ENCODE measurements at places on chromosomes 5 and 9. TPM values are rescaled to one million over a fixed set of nuclear protein-coding genes. Genes with fewer than 3 reads are reported as not detected.

GRCh38 chr5:127821896-127822295 lies 118.7 kb downstream of the CCDC192 start:
- DNase-seq = no peak

- DNase-seq = no peak
Measured at GRCh38 chr9:115999498-115999897, 154.1 kb upstream of the PAPPA start.

DNA sequence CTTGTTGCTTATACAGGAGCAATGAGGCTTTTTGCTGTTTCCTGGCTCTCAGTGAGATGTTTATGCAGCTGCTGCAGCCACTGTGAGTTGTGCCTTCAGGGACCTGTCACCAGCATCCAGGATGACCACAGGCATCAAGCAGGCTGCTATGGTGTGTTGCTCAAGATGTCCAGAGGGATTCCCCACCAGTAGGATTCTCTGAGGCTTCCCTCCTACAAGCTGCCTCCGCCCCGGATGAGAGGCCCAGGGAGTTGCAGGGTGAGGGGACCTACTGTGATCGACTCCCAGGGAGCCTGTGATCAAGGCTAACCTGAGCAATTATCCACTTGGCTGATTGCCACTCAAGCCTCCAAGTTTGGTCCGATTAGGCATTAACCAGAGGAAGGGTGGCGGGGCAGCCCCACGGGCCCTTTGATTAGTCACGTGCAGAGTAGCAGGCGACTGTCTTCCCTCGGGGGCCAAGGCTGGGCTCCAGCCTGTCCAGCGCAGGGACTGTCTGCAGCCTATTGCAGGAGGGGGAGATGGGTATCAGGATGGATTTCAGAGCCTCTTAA lies 1.8 kb upstream of the FAT2 start:
- DNase-seq = no peak

DNA sequence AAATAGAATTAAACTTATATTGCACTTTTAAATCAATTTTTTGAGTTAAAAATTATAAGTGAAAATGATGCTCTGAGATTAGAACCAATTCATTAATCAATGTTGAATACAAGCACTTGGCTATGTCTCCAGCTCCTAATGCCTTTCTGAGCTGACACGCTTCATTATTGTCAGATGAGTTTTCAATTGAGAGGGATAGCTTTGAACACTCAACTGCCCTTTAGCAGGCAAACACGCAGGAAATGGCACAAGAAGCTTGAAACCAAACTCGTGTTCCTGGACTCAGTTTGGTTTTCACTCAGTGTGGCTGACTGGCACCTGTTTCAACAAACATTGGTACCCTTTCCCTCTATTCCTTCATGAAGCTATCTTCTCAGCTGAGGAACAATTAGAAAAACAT lies 109.8 kb downstream of the MCTP1 start:
- DNase-seq = no peak

DNA sequence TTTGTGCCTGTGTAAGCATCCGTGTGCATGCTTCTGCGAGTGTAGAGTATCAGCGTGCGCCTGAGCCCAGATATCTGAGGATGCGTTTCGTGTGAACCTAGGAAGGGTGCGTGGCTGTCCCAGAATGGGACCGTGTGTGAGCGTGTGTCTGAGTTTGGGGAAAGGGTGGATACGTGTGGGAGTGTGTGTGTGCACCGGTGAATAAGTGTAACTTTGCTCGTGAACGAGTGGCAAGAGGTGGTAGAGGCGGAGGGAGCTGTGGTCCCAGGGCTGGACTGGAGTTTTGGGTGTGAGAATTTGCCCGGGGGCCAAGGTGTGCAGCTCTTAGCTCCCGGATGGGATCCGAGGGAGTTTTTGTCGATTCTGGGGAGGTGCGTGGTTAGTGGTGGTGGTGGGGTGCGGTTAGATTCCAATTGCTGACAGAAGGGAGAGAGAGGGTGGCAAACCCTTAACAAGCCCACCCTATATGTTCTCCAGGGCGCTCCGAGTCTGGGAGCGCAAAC lies 686 bp upstream of the COL27A1 start:
- DNase-seq = no peak

DNA sequence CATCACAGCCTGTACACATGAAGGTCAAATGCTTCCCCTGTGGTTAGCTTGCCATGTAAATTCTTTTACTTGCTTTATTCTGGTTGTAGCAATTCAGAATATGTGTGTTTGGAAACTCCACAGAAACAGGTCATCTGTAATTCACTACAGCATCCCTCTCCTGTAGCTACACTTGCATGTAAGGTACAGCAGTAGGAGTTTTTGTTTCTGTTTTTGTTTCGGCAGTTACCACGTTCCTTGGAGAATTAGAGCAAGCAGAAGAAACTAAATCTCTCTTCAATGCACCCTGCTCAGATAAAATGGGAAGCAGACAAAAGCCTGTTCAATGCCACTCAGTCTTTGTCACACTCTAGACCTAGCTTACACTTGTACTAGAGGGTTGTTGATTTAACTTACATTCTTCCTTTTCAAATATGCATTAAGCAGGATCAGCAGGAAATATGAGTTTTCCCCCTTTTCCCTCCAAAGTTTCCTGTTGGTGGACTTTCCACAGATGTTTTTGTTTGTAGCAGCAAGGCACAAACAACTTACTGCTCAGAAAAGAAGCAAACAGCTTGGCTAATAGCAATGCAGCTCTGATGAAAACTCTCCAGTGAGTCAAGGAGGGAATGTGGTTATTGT lies 80.9 kb downstream of the YIPF5 start:
- no peak for DNase-seq

DNA sequence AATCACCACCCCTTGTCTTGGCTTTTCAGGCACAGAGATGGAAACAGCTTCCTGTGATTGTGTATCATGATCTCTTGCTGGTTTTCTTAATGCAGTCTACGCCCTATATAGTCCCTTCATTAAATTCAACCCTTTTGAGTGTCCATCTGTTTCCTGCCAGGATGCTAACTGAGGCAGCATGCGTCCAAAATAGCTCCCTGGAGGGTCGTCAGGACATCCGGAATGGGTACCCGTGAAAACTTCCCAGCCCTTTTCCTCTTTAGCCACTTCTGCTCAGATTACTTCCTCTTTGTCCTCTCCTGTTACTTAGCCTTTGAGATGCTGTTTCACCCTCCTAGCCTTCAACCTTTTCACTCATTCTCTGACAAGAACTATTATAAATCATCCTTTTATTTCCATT lies 79.8 kb upstream of the KLF9 start:
- DNase-seq = no peak

DNA sequence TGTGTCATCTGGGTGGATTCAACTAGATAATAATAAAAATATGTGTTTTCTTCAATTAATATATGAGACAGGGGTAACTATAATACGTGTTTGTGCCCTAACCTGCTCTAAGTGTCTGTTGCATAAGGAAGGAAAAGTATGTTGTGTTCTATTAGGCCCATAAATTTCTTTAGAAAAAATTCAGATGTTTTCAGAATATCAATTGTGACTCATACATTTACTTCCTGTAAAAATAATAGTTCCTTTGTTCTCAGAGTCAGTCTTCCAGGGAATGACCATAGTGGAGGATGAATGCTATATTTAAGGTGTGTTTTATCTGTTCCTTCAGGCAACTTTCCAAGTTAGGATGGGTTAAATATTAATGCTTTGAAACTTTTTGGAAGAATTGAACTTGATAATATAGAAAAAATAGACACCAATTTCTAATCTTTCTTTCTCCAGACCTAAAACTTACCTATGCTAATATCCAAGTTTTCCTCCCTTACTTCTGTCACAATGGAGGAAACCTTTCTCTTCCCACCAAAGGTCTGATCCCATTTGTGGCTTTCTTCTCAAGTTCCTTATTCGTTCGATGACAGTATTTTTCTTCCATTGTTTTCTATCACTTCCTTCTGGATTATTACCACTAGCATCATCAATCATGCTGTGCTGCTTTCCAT lies 49.9 kb downstream of the ISL1 start:
- no peak for DNase-seq

GRCh38 chr5:135227064-135228022 lies 171.7 kb downstream of the MACROH2A1 start:
- DNase-seq = no peak

- DNase-seq = peak; percentile 29
Measured at GRCh38 chr9:126982215-126983002, 67.8 kb downstream of the RALGPS1 start.

DNA sequence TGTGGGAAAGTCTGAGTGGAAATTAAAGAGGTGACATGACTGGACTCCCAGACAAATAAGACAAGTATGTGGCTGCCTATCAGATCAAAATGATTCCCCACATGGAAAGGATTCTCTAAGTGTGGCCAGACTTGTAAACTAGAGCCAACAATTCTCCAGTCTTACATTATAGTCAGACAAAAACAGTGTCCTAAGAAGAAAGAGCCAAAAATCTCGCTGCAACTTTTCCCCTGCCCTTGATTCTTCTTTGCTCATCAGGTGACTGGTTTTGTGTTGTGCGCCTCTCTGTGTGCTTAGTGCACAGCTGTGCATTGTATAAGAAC lies 164.2 kb upstream of the TARS1 start:
- no peak for DNase-seq

GRCh38 chr9:27347889-27348288 lies 50.9 kb upstream of the EQTN start:
- DNase-seq = no peak

GRCh38 chr9:127664324-127664677 lies 42.5 kb upstream of the CFAP157 start:
- DNase-seq = no peak

DNA sequence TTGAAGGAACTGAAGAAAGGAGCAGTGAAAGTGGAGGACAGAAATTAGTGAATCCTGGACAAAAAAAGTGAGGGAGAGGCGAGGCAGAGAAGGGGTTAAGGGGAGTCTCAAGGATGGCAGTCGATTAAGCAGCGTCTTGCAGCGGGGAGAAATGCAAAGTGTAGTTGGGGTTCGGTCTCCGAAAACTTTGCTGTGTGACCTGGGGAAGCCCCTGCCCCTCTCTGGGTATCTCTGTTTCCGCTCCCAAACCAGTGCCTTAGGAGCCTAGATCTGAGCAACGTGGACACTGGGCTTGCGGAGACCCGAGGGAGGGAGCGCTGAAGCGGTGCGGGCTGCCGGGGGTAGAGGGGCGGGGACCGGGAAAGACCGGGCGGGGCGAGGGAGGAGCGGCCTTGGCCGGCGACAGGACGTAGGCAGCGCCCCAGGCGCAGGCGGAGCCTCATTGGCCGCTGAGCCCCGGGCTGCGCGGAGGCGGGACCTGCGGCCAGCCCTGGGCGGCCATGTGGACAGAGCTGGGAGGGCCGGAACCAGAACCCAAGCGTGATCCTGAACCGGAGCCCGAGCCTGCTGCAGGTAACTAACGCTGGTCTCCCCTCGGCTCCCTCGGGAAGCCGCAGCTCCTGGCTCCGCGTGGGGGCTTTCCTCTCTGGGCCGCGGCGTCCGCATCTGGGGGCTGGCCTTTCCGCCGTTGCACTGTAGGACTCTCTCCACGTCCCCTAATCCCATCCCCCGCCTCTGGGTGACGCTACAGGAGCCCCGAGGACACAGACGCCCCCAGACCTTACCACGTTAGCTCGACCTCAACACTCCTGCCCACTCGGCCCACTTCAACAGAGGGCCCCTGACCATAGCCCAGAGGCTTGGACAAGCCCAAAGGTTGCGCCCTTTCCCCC lies at the start of gene ALDH1B1:
Gene ALDH1B1 (plus strand): TSS at position 468 of the 893 bp plus-strand sequence. CDS start 3,047 bp downstream, outside the sequence.
- DNase-seq = peak; percentile 38

DNA sequence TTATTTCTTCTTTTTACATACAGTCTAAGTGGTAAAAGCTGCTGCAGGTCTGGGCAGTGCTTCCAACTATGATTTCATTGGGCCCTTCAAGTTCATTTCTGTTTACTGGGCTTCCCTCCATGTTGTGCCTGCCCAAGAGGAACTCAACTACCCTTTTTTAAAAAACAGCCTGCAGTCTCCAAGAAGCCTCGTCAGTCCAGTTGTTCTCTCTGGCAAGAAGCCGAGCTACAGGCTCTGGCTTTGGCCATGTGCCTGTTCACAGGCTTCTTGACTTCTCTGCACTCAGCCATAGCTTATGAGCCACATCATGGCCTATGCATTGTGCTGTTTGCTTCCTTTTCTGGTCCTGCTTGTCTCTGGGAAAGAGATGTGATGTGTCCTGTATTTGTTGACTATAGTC lies 119.7 kb upstream of the PJA2 start:
- DNase-seq = no peak

- no peak for DNase-seq
Measured at GRCh38 chr9:134215699-134216448, 51.5 kb upstream of the RNU6ATAC start.

DNA sequence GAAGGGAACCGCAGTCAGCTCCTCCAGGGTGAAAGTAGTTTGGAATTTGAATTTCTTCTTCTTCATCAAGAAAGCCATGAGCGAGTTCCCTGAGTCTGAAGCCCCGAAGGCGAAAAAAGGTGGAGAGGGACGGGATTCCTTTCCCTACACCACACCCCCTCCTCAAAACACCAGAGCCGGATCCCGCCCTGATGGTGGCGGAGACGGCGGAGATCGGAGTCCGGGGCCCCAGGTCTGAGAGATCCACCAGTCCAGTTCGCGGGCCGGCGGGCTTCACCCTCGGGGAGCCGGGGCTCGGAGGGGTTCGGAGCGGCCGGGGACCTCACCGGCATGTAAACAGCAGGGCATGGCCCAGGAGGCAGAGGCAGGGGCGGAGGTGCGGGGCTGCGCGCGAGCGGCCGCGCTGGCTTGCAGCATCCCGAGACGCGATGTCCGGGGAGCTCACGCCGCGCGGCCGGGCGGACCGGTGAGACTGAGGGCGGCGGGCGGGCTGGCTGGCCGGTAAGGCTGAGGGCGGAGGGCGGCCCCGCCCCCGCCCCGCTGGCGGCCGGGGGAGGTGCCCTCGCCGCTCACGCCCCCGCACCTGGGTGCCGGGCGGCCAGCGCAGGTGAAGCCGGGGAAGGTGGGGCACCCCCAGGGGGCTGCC lies 606 bp downstream of the EEIG1 start:
- peak; percentile 53 for DNase-seq

GRCh38 chr9:79644601-79645000 lies 72.8 kb downstream of the TLE4 start:
- DNase-seq = no peak

DNA sequence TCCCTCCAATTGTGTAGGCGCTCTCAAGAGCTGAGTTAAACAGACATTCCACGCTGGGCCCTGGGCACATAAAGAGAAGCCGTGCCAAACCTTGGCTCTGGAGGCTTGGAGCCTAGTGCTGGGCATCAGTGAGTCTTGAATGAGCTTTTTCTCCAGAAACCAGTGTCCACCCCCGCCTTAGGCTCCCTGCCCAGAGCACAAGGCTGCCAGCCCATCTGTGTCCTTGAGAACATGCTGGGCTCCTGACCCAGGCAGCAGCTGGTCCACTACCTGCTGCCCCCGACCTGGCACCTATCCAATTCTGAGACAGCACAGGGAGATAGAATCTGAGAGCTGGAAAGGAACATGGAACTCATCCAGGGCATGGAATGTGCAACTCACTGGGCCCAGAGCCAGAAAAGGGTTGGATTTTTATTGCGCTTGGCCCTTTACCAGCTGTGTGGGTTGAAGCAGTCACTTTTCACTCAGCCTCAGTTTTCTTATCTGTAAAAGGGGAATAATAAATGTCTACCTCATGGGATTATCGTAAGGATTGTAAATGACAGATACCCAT lies 92.4 kb upstream of the CPLX2 start:
- no peak for DNase-seq

The IRX2 gene
- not detected for total RNA-seq

The CYSRT1 gene
- total RNA-seq = not detected

The SHOC1 gene
- not detected for total RNA-seq

The TRPM3 gene
- not detected for total RNA-seq

The THBS4 gene
- 0.29 TPM for total RNA-seq

The SPATA31E1 gene
- not detected for total RNA-seq

The SLC6A19 gene
- total RNA-seq = not detected

The MARCHF6 gene
- 203 TPM for total RNA-seq

The CCDC192 gene
- total RNA-seq = not detected

The ADAMTS12 gene
- total RNA-seq = 0.17 TPM

The GRIA1 gene
- not detected for total RNA-seq

The PTCH1 gene
- 23.0 TPM for total RNA-seq

The LCN9 gene
- not detected for total RNA-seq

The MEGF9 gene
- total RNA-seq = 14.9 TPM

The FAM81B gene
- not detected for total RNA-seq

The CYLC2 gene
- total RNA-seq = not detected
